NCI-H1105 (cell line): ENCODE measurements at places on chromosomes 11 and 22.

DNA sequence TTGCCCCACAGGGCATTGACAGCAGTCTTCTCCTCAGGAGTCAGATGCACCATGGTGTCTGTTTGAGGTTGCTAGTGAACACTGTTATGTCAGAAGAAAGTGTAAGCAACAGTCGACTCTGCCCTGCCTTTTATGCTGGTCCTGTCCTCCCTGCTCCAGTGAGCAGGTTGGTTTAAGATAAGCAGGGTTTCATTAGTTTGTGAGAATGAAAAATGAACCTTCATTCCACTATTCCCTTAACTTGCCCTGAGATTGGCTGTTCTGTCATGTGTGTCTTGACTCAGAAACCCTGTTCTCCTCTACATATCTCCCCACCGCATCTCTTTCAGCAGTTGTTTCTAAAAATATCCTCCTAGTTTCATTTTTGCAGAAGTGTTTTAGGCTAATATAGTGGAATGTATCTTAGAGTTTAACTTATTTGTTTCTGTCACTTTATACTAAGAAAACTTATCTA is at the start of gene HBD:
Gene HBD, minus strand, starts transcription at position 103 of the 454 bp plus-strand sequence. Its CDS starts 50 bp downstream, at position 53.
- DNase-seq, result no peak

- DNase-seq, result no peak
Observed at GRCh38 chr11:79333355-79333754, 107.5 kb downstream of the TENM4 start.

DNA sequence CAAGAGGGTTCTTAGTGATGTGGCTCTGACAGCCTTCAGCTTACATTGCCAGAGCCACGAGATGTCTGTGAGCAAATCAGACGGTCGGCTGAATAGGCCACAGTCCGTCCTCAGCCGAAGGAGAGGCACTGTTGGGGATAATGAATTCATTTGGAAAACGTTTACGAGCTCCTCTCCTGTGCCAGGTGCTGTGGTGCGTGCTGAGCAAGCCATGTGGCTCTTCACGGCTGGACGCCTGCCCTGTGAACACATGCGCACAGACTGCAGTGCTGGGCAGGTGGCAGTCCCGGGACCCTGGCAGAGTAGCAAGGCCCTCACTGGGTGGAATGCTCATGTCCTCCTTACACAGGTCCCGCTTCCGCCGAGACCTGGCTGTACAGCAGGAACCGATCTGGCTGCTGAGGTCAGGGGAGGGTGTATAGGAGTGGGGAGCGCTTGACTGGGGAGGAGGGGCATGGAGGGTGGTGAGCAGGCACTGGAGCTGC is 6.8 kb downstream of the TBC1D22A start:
- peak; percentile 40 for DNase-seq

DNA sequence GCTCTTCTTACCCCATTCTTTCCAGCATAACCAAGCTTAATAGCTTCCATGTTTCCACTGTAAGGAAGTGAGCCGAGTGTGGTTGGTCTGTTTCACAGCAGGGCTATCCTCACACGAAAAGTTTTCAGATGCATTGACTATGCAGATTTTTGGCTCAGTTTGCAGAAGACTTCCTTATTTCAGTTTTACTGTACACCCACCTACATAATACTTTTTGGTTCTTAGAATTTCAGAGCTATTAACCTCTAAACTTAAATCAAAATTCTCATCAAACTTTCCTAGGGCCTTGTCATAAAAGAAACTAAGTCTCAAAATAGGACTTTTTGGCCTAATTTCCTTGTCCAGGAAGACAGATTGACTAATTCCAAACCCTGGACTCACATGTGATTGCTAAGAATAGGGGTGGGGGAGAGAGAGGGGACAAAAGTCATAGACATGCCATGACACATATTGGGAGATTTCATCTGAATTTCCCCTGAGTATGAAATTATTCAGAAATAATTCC is 7.3 kb upstream of the EHF start:
- no peak for DNase-seq
